CD4-positive, alpha-beta T cell treated with Interleukin-17A for 4 hours (primary cell): ENCODE measurements at places on chromosomes 11 and 22.

DNA sequence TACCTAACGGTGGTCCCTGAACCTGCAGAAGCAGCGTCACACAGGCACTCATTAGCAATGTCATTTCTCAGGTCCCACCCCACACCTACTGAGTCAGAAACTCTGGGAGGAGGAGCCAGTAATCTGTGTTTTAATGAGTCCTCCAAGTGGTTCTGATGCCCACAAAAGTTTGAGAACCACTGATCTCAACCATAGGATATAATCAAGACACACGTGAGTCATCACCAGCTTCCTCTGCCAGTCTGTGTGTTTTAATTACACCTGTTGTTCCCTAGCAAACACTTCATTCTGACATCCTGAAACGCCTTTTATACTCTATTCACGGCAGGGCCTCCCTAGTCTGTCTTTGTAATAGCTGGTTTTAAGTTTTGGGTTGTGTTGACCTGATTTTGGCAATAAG lies 5.8 kb downstream of the TECTA start:
- no peak for DNase-seq

DNA sequence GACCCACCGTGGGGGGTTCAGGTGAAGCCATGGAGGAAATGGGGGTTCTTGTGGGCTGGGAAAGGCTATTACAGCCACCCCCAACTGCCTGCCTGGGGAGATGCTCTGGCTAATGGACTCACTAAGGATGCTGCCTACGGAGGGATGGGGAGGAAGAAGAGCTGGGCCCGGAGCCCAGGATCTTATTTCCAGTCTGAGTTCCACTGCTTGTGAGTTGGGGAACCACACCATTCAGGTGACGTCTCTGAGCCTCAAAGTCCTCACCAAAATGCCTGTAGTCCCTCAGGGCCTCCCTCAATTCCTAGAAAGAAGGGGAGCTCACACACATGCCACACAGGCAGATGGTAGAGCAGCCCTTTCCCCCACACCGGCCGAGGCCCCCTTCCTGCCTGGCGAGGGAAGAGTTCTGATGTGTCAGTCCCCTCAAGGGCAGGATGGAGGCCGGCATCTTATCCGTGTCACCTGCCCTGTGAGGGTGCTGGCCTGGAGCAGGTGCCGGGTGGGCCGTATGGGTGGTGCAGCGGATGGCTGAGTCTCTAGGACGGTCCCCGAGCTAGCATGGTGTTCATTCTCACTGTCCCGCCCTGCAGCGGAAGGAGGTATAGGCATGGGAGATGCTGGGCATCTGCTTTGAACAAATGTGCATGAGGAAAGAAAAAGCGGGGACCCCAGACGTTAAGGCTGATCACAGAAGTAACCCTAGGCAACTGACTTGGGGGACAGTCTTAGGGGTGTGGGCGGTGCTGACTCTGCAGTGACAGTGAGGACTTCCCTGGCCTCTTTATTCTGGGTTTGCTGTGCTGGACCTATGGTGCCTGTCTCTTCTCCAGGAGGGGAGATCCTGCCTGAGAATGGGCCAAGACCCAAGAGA lies 15.7 kb downstream of the MRGPRF start:
- DNase-seq: no peak

DNA sequence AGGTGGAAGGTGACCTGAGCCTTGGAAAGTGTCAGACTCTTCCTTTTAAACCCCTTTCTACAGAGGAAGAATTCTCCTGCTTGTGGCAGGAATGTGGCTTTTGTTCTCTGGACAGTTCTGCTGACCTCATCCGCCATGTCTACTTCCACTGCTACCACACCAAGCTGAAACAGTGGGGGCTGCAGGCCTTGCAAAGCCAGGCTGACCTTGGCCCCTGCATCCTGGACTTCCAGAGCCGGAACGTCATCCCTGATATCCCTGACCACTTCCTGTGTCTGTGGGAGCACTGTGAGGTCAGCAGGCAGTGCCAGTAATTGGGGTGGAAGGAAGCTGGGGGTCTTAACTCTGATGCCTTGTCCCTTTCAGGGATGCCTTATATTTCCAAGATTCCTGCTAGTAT lies 9.3 kb downstream of the HINFP start:
- no peak for DNase-seq

- DNase-seq: no peak
Observed at GRCh38 chr11:20444535-20444934, 57.0 kb downstream of the PRMT3 start.

GRCh38 chr11:94767291-94767690 lies 865 bp upstream of the AMOTL1 start:
- DNase-seq: no peak

- DNase-seq: no peak
Observed at GRCh38 chr11:111124724-111125123, 120.8 kb upstream of the POU2AF2 start.

- no peak for DNase-seq
Observed at GRCh38 chr22:23012081-23012622, 58.2 kb upstream of the GNAZ start.

DNA sequence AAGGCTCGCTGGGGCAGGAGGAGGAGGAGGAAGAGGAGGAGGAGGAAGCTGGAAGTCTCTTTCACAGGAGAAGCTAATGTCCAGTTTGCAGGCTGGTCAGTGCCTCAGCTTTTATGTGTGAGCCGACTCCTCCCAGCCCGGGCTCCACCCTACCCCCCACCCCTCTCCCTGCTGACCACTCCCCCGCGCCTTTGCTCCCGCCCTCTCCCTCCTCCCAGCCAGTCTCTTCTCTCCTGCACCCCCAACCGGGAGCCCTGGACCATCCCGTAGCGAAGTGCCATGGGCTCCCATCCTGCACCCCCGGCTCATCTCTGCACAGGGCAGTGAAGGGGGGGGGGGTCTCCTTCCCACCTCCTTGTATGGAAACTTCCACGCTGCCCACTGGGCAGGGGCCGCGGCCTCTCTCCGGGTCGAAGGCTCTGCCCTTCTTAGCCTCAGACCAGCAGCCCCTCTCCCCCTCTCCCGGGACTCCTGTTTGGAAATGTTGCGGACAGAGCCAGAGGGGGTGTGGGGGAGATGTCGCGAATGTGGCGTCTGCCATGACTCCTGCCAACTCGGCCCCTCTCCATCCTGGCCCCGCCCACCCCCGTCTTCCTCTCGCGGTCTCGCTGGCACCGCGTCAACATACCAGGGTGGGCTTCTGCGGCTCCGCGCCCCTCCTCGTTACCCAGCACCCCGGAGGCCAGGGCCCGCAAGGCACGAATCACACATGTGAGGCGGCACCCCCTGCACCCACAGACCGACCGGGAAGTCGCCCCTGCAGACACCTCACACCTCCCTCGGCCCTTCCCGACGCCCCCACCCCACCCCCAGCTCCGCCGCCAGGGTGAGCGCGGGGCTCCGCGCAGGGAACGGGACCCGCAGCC lies 1.8 kb downstream of the IGF2 start:
- DNase-seq: no peak

- DNase-seq: no peak
Observed at GRCh38 chr11:80595011-80595410, 1154.2 kb upstream of the TENM4 start.
